ENCODE measurements at places on chromosomes 5 and 9.

DNA sequence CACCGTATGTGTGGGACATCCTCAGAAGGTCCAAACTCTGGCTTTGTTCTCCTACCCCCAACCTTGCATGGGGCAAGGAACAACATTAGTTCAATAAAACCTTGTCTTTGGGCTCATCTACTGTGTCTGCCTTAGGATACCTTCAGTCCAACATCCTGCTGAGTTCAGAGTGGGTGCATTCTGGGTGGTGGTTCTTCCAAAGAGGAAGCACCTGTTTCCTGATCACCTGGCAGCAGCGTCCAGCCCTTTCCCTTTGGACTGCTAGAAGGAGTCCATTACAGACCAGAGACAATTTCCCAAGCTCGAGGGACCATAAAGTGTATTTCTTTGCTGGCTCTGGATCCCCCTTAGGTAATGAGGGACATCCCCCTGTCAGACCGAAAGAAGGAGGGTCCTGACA, 154.1 kb downstream of the SEMA6A start:
- DNase-seq, result no peak

GRCh38 chr9:81071108-81071507, 618.2 kb downstream of the TLE1 start:
- no peak for DNase-seq

DNA sequence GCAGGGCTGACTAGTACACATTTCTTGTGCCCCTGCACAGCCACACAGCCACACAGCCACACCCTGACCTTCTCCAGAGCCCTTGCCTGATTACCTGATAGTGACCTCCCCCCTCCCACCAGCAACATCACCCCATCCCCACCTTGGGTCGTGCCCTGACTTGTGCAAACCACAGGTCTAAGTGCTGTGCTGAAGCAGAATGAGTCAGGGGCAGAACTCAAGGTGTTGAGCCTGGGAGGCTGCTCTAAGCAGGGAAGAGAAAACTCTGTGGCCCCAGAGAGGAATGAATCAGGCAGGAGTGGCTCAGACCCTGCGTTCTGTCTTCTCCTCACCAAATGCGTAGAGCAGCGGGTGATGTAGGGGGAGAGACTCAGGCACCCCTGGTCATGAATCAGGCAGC, 24.3 kb upstream of the FAT2 start:
- no peak for DNase-seq

DNA sequence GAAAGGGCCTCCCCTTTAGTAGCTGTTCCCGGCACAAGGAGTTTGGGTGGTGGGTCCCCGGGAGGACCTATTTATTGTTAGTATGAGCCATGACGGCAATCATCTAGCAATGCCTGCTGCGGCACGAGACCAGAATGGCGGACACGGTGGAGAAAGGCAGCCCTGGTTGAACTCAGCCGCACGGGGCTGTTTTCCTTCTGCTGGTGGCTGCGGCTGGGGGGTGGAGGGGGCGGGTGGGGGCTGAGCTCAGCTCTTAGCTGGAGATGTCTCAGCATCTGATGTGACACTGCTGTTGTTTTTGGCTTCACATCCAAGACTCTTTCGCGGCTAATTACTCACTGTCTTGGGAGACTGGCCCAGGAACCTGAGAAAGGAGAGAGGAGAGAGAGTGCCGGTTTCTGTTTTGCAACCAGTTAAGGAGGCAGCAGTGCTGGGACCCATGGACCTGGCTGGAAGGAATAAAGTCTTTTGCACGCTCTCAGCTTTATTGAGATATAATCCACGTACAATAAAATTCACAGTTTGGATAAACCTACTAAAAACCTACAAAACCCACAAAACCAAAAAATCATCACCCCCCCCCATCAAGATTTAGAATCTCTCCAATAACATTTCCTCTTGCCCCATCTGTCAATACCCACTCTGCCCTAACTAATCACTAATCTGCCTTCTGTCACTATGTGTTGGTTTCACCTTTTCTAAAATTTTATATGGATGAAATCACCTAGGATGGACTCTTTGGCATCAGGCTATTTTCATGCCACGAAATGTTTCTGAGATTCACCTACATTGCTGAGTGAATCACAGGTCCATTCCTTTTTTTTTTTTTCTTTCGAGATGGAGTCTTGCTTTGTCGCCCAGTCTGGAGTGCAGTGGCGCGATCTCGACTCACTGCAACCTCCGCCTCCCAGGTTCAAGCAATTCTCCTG, 81.8 kb upstream of the NEURL1B start:
- DNase-seq, result no peak

DNA sequence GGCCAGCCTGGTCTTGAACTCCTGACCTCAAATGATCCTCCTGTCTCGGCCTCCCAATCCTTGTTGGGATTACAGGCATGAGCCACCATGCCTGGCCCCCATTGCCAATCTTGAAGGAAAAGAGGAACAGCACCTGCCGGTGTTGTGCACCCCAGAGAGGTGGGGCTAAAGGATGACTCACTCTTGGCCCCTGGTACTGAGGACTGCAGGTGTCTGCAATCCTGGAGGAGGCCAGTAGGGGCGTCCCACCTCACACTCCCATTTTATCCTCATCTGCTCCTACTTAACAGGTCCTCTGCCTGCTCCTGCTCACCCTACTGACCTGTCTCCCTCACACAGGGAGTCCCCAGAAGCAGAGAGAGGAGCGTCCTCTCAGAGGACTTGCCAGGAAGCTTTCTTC, 390.4 kb downstream of the ARHGEF28 start:
- DNase-seq, result no peak

DNA sequence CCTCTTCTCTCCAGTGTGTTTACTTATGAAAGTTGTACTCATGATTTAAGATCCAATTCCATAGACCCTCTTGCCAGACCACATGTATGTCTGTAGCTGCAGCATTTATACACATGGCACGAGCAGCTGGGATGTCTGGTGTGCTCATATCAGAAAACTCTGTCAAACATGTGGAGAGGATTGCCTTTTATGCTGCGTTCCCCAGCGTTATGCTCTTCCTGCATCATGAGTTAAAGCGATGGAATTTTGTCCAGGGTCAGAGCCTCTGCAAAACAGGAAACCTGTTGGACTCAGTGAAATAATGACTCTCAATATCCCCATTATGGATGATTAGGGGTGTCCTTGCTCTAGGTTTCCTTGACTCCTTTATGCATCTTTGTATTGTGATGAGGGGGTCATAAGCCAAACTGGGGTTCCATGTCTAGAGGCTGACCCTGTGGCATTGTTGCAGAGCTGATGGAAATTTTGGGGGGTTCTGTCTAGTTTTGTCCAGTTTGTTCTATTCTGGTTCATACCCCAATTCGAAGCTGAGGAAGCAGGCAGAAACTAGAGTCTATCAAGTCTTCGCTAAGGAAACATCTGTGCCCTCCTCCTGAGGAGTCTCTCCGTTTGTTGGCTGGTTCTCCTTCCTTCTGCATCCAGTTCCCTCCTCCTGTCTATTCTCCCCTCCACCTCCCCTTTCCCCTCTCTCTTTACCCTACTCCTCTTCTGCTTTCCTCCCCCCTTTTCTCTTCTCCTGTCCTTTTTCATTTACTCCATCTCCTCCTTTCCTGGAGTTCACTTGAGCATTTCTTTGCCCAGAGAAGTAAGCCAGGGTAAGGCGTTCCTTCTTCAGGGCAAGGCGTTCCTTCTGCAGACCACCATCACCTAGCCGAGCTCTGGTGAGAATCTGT, 252.8 kb downstream of the MAST4 start:
- no peak for DNase-seq

DNA sequence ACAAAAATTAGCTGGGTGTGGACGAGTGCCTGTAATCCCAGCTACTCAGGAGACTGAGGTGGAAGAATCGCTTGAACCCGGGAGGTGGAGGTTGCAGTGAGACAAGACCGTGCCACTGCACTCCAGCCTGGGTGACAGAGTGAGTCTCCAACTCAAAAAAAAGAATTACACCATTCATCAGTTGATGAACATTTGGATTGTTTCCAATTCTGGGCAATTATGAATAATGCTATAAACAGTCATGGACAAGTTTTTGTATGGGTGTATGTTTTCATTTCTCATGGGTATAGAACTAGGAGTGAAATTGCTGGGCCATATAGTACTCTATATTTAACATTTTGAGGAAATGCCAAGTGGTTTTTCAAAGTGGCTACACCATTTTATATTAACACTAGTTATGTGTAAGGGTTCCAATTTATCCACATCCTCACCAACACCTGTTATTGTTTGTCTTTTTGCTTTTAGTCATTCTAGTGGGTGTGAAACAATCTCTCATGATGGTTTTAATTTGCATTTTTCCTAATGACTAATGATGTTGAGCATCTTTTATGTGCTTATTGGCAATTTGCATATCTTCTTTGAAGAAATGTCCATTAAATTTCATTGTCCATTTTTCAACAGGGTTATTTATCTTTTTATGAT, 9.0 kb upstream of the CCDC125 start:
- DNase-seq, result no peak

GRCh38 chr9:107067739-107068416, 204.9 kb downstream of the ZNF462 start:
- DNase-seq, result no peak

DNA sequence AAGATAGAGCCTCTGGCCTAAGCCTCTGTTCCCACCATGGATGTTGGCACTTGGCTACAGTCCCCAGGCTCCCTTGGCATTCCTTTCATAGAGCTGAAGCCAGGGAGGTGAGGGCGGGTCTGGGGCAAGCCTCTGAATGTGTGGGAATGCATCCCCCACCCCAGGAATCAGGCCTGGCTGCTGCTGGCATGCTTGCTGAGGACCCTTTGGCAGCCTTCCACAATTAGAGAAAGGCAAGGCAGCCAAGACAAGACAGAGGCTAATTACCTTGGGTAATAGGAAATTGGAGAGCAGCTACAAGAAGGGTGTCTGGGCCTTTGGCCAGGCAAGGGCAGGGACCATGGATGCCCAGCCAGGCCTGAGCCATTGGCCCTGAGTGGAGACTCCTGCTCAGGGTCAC, 204.4 kb upstream of the TRIM32 start:
- DNase-seq, result no peak

- no peak for DNase-seq
Observed at GRCh38 chr5:159067201-159067600, 32.5 kb downstream of the EBF1 start.

GRCh38 chr5:72160959-72161358, 53.7 kb downstream of the MAP1B start:
- no peak for DNase-seq

DNA sequence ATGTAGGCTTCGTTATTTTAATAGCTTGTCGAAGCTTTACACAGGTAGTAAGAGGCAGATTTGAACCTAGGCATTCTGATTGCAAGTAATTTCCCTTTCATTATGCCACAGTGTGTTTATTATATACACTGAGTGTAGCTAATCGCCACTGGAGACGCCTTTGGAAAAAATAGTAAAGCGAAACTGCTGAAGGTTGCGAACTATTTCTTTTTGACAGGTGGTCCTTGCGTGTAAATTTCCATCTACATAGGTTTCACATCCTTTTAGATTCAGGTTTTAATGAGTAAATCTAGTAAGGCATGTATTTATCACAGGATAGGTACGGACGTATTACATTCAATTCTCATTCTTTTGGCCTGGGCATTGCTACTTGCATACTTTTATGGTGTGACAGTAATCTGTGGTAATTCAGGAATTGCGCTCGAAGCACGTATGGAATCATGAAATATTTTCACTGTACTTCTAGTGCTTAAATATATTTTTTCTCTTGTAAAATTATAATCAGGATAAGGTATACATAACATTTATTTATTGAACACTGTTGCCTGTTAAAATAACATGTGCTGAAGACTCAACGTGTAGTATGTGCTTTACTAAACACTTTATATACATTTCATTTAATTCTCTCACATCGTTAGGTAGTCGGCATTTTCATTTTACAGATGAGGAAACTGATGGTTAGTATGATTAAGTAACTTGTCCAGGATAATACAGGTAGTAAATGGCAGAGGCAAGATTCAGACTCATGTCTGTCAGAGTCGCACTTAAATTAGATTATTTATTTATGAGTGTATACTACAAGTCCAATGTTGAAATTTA, 1.8 kb downstream of the MARCHF6 start:
- peak; percentile 38 for DNase-seq

DNA sequence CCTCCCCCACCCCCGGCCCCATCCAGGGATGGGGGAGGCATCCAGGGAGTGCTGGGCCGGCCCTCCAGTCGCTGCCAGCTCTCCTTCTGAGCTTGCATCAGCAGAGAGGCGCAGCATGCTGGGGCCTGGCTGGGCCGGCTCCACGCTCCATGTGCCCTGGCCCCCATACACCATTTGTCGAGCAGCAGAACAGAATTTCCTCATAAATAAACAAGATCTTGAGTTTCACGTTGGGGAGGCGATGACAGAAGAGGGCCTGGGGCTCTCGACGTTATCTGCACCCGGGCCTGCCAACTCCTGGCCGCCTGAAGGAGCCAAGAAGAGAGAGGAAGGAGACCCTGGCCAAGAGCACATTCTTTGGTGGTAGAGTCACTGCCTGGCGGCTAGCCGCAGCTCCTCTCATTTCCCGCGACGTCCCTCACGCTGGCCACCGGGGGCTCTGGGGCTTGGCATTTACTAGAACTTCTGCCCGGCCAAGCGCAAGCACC, 177.0 kb downstream of the FGF18 start:
- no peak for DNase-seq

GRCh38 chr5:96447949-96448348, 14.9 kb upstream of the PCSK1 start:
- no peak for DNase-seq

DNA sequence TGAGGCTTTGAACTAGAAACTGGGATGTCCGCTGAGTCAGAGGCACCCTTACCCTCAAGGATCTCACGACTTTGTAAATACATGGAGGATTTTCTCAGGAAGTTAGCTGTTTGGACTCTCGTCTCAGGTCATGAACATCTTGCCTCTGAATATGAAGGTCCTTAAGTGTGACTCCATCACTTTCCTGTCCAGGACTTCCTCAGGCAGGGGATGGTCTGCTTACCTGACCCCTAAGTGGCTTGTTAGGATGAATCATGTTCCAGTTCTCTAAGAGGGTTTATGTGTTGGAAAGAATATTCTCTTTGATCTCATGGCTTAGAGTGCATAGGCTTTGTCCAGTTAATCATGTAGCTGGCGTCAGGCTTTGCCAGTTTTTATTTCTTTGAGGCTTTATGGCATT, 511.7 kb upstream of the KLF4 start:
- no peak for DNase-seq

GRCh38 chr9:104879555-104880309, 48.2 kb downstream of the ABCA1 start:
- DNase-seq, result no peak

GRCh38 chr5:130893006-130893405, 272.1 kb downstream of the HINT1 start:
- DNase-seq, result no peak

DNA sequence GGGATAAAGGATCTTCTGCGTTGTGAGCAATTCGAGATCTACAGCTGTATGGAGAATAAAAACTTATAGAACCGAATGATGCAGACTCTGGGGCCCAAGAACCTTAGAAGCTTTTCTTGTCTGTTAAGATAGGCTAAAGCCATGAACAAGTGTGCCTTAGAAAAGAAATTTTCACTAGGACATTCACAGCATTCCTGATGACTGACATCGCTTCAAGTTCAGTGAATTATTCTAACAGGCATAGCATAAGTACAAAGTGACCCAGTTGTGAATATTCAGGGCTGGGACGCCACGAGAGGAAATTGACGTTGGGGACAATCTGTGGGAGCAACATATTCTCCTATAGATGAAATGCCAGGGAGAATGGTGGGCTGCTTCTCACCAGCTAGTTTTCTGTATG, 32.0 kb upstream of the PANK3 start:
- no peak for DNase-seq
